Activated naive CD4-positive, alpha-beta T cell treated with anti-CD3 and anti-CD28 coated beads, Interleukin-2, amount 50 U/mL, for 16 hours (primary cell): ENCODE measurements at places on chromosomes 11 and 22.
A peak's percentile ranks its signal among the peaks of the same experiment; 100 is the strongest.

DNA sequence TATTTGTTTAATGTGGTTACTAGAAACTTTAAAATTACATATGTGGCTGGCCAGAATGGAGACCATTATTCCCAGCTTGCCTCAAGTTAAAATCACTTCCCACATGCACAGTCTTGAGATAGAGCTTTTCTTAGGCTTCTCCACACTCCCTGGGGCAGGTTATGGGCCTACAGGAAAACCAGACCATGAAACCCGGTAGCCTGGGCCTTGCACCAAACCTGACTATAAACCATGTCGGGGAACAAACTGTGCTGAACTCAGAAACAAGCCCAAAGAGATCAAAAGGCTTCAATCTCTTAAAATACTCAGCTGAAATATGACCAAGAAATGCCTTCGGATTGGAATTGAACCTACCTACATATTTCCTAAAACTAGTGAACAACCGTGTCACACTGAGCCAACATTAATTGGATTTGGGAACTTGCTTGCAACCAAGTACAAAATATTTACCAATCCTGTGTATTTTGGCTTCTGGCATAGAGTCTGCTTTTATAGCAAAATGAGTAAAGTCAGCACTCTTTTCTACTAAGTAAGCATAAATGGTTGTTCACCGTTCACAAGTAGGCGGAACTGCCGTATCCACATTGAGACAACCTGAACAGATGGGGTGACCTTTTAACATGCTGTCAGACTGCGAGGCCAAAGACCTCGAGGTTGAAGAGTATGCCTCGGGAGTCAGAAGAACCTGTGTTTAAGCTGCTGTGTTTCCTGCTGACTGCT lies 199.5 kb downstream of the FAM76B start:
- no peak for DNase-seq

- peak; percentile 19 for DNase-seq
These were observed 41.5 kb upstream of the HSPA8 start for GRCh38 chr11:123103326-123103980.

GRCh38 chr11:27347359-27348339 lies 15.4 kb downstream of the CCDC34 start:
- DNase-seq, result no peak

DNA sequence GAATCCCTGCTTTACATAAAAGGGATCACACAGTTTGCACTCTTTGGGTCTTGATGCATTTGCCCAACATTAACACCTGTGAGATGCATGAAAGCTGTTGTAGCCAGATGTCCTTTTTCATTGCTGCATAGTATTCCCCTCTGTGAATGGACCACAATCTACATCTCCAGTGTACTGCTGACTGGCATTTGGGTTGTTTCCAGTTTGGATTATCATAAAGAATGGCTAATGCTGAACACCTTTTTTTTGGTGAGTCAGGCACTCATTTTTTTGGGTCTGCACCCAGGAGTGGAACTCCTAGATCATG lies 58.3 kb downstream of the PHF21B start:
- DNase-seq, result no peak

GRCh38 chr11:67400251-67400941 lies 1.3 kb downstream of the PPP1CA start:
- no peak for DNase-seq

- no peak for DNase-seq
These were observed 201.1 kb downstream of the DBX1 start for GRCh38 chr11:19959210-19959609.

DNA sequence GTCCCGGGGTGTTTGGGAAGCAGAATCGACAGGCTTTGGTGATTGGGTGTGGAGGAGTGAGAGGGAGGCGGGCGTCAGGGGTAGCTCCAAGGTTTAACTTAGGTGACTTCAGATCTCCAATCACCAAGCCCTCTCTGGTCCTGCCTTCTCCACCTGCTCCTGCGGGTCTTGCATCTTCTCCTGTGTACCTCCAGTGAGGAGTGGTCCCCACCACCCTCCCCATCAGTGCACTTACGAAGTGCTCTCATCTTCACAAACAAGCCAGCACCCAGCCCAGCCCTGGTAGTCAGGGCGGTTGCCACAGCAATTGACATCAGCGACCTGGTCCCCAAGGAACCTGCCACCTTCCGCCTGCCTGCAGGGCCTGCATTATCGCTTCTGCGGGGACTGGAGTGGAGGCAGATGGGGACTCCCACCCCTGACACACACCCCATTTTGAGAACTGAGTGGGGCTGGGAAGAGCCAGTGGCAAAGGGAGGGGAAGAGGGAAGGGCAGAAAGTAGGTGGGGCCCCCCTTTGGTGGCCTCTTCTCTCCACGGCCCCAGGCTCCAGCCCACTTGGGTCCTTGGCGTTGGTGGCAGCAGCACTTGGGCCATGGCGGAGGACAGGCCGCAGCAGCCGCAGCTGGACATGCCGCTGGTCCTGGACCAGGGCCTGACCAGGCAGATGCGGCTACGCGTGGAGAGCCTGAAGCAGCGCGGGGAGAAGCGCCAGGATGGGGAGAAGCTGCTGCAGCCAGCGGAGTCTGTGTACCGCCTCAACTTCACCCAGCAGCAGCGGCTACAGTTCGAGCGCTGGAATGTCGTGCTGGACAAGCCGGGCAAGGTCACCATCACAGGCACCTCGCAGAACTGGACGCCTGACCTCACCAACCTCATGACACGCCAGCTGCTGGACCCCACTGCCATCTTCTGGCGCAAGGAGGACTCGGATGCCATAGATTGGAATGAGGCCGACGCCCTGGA lies at the start of gene OMP:
Gene OMP (plus strand): TSS at position 595 of the 965 bp plus-strand sequence. CDS start 0 bp downstream, at position 595.
- no peak for DNase-seq

DNA sequence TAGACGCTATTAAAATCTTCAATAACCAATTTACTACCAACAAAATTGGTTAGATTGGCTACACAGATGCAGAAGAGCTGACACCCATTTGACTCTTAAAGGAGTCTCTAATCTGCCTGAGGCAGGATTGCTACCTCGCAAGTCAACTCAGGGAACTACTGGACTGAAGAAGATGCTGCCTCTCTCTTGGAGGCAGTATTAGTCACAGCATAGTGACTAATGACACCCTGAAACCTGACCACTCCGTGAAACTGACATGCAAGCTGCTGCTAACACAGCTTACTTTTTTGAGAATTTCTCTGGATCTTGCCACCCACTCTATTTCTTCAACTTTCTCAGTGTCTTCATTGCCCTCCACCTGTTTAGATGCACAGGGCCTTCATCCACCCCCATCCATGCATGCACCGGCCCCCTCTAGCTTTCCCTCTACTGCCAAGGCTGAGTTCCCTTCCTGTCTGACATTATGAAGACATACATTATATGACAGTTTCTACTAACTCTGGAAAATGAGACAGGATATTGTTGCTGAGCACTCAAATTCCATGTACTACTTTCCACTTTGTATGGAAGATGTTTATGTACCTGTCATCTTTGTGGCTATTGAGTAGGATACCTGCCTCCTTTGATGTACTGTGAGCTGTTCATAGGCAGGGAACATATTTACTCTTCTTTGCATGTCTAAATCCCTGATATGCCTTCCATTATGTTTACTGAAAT lies 183.2 kb downstream of the MSANTD4 start:
- no peak for DNase-seq

DNA sequence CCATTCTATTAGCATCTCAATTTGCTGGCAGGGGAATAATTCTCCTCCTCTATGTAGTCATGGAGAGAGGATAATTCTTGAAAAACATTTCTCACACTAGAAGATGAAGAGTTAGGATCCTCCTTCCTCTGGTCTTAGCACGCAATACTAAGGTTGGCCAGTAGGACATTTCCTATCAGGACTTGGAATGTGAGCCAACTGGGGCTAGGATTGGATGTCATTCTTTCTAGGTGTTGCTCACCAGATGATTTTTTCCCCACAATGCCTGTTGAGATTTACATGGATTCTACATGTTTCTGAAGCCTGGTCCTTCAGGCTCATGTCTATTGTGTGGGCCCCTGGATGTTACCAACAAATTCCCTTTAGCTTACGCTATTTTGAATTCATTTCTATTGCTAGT lies 28.0 kb downstream of the SLN start:
- no peak for DNase-seq

DNA sequence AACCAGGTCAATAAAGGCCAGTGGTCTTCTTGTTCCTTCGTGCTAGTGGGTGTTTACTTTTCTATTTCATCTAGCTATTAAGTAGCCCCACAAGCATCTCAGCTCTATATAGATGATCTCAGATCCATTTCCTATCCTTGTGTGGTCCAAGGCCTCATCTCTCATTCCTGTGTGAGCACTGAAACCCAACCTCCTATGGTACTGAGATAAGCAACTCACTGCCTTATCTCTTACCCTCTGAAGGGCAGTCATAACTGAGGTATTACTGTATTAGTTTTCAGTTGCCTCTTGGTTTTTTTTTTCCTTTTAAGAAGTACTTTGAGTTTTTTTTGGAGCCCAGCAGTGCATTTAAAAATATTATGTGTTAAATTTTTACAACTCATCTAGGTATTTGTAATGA lies 28.3 kb downstream of the ACER3 start:
- no peak for DNase-seq

- DNase-seq, result no peak
These were observed 1.4 kb upstream of the SERPINH1 start for GRCh38 chr11:75560644-75561043.

- no peak for DNase-seq
These were observed 112.0 kb downstream of the ARL14EP start for GRCh38 chr11:30434901-30435300.

- DNase-seq, result no peak
These were observed 30.4 kb downstream of the OR10A6 start for GRCh38 chr11:7900686-7901085.

DNA sequence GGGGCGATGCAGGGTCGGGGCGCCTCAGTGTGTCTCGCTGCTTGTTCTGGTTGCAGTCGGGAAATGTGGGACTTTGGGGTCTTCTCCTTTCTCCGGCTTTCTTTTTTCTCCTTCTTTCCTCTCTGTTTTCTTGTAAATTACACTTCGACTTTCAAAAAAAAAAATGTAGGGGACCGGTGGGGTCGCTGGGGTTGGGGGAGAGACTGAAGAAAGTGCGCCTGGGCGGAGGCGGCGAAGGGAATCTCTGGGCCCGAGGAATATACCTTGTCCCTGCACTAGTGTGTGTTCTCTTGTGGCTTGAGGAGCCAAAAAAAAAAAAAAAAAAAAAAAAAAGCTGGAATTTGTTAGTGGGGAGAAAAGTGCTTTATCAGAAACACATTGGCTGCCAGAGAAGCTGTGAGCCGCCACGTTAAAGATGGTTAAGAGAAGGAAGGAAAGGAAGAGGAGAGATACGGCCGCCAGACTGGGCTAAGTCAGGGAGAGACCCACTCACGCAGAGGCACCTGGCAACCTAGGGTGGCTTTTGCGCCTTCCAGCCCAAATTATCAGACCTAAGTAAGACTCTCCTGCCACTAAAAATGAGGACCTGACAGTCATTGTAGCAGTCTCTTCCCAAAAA lies 8.4 kb upstream of the FLI1 start:
- no peak for DNase-seq

DNA sequence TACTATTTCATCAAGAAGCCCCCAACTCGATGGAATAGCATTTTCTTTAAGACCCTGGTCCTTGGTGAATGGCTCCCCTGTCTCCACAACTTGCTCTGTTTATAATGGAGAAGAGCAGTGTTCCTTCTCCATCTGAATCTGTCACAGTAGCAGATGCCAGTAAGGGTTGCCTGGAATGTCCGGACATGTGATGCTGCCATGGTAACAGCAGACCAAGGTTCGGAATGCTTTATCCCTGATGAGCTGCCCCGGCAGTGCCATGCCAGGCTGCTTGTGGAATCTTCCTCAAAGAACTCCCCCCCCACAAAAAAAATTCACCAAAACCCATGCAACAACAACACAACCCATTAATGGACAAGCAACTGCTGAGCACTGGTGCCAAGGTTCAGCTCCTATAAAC lies 72.5 kb downstream of the KCNC1 start:
- DNase-seq, result no peak

- no peak for DNase-seq
These were observed 37.6 kb downstream of the RAB30 start for GRCh38 chr11:83033972-83034672.

GRCh38 chr11:97454988-97455387 lies 1065.2 kb downstream of the JRKL start:
- DNase-seq, result no peak

DNA sequence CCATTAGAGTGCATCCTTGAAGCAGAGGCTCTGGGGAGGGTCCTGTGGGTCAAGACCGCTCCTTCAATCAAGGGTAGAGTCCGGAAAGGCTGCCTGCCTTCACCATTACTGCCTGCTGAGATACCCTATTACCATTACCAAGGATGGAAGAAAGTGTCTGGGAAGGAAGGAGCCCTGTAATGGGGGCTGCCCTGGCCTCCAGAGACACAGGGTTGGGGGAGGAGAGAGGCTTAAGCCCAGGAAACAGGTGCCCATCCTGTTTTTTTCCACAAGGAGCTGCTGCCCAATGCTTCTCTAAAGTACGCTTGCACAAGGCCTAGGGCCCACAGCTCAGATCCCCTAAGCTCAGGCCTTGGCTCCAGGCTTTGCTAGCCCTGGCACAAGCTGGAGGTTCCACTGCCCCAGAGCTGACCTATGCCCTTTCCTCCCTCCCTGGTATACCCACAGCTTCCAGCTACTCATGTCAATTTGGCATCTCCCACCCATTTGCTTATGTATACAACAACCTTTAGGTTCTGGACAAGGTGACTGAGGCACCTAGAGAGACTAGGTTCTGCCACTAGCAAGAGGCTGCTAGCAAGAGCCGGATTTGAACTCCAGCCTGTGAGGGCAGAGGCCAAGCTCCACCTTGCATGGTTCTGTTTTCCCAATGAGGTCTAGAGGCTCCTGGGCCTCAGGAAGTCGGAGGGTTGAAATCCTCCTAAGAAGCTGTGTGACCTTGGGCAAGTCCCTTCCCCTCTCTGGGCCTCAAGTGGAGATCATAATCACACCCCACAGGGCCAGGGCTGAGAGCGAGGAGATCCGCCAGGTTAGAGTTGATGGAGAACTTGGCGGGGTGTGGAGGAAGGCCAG lies 1.5 kb upstream of the PLCB3 start:
- no peak for DNase-seq

DNA sequence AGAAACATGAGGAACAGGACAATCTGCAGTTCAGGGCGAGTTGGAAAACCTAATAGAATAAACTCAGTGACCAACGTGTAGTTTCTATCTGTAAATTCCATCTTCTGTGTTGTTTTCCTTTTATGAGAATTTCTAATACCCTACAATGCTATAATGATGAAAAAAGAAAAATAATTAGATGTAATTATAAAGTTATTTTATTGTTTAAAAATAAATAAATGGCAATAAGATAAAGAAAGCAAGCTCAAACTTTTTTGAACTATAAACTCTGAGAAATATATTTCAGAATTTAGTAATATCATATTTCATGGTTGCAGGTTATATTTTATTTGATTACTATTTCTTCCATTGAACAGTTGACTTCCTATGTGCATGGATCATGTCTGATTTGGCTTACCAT lies at the start of gene OR5I1:
Gene OR5I1 (minus strand): TSS at position 101 of the 400 bp plus-strand sequence. CDS start 0 bp downstream, at position 101.
- no peak for DNase-seq

DNA sequence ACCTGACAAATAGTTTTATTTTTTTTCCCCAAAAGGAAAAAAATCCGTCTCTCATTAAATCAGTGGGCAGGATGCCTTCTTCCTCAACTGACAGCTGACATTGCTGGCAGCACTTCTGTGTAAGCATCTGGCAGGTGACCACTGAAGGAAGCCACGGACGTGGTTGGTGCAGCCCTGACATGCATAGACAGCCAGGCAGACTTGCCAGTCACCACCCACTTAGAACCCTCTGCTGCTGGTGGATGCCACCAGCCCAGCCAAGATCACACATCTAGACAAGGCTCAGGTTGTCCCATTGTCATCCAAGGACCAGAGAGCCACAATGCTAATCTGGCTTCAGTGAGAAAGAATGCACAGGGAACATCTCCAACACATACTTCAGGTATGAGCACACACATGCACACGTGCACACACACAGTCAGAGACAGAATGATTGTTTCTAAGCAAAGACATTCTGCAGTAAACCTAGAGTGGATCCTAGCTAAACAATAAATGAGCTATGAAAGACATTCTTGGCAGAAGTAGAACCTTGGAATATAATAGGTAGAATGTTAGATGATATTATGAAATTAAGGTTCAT lies 49.8 kb upstream of the BMAL1 start:
- no peak for DNase-seq
